Vagina (tissue), 2 donors: ENCODE measurements at places on chromosomes 4 and X.
A peak's percentile ranks its signal among the peaks of the same experiment; 100 is the strongest.

DNA sequence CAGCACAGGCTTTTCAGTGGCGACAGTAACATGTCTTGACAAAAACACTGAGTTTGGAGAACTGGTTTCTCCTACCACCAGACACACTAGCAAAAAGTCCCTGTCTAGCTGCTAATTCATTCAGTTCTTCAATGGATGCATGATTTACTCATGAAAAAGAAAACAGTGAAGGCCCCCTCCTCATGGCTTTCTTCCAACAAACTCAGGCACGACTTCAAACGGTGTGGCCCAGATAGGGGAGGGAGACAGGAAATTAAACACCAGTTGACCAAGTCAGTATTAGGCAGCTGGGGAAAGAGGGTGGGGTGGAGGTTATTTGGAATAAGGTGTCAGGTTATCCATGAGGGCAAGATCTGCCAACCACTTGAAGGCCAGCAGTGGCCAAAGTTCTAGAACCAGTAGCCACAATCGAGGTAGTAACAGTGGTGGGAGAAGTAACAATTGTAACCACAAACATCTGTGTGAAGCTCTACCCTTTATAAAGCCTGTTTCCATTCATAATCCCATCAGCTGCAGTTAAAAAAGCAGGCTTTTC lies 60.2 kb downstream of the SEPSECS start:
- peak; percentile 14 for DNase-seq

- DNase-seq: no peak
Observed at GRCh38 chr4:79201971-79202370, 123.9 kb downstream of the NAA11 start.

- no peak for DNase-seq
Observed at GRCh38 chr4:47071901-47072341, 40.6 kb downstream of the GABRB1 start.

- DNase-seq: no peak
Observed at GRCh38 chrX:136200466-136200865, 50.7 kb downstream of the MAP7D3 start.

DNA sequence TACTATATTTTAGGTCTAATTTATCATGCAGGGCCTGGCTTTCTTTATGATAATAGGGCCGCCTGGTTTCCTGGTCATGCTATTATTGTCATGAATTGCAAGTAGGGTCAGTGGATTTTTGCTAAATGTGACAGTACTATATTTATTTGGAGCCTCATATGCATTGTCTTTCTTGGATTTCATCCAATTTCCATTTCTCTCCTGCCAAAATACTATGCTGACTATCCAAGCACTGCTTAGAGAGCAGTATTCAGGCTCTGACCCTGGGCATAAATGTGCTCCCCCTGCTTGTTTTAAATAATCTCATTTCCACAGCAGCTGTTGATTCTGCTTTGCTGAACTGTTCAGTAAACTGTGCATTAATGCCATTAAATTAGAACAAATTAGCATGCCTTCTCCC lies 269.3 kb downstream of the GPM6A start:
- DNase-seq: no peak

GRCh38 chrX:18360867-18361266 lies 6.4 kb upstream of the SCML2 start:
- DNase-seq: no peak

DNA sequence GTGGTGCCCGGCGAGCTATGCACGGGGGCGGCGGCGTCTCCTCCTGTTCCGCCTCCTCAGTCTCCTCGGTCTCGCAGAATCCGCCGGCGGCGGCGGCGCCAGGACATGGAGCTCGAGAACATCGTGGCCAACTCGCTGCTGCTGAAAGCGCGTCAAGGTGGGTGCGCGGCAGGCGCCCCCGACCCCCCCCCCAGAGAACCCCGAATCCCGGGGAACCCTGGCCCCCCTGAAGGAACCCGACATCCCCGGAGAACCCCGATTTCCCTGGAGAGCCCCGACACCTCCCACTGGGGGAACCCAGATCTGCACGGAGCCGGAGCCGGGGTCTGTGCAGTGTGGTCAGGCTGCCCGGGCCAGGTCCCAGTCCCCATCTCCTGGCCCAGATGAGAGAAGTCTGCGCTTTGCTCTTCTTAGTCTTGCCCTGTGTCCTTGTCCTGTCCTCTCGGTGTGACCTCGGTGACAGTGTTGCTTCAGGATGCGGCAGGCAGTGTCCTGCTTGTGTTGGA lies 648 bp downstream of the GRK4 start:
- peak; percentile 87 for DNase-seq

- DNase-seq: no peak
Observed at GRCh38 chr4:26030260-26030667, 116.2 kb downstream of the SMIM20 start.

GRCh38 chr4:102477657-102478056 lies 23.5 kb upstream of the NFKB1 start:
- no peak for DNase-seq

GRCh38 chrX:111264385-111264784 lies 5.9 kb downstream of the CAPN6 start:
- DNase-seq: no peak

DNA sequence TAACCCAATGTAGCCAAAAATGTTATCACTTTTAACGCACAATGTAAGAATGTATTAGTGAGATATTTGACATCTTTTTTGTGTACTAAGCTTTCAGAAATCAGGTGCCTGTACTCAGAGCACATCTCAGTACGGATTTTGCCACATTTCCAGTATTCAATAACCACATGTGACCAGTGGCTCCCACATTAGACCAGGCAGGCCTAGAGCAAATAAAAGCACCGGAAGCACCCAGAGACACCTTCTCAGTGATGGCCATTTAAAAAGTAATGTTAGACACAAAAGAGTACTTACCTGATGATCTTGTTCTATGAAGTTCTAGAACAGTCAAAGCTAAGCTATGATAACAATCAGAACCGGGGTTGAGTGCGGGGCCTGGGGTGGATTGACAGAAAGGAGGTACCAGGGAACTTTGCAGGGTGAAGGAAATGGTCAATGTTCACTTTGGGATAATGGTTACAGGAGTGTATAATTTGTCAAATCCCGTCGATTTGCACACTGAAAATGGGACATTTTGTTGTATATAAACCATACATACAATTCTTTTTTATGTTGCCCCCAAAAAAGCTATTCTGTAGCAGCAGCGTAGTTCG lies 1.2 kb downstream of the CTPS2 start:
- no peak for DNase-seq

- DNase-seq: no peak
Observed at GRCh38 chr4:181582595-181582994, 660.6 kb upstream of the TENM3 start.

DNA sequence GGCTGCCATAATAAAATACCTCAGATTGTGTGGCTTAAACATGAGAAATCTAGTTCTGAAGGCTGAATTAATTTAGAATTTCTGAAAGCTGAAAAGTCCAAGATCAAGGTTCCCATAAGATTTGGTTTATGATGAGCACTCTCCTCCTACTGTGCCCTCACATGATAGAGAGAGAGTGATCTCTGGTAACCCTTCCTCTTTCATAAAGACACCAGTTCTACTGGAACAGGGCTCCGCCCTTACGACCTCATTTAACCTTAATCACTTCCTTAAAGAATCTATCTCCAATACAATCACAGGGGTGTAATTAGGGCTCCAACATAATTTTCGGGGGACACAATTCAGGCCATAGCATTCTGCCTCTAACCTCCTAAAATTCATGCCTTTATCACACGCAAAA lies 194.0 kb upstream of the MAB21L2 start:
- DNase-seq: no peak

- DNase-seq: no peak
Observed at GRCh38 chrX:54921427-54922021, 900 bp downstream of the TRO start.

DNA sequence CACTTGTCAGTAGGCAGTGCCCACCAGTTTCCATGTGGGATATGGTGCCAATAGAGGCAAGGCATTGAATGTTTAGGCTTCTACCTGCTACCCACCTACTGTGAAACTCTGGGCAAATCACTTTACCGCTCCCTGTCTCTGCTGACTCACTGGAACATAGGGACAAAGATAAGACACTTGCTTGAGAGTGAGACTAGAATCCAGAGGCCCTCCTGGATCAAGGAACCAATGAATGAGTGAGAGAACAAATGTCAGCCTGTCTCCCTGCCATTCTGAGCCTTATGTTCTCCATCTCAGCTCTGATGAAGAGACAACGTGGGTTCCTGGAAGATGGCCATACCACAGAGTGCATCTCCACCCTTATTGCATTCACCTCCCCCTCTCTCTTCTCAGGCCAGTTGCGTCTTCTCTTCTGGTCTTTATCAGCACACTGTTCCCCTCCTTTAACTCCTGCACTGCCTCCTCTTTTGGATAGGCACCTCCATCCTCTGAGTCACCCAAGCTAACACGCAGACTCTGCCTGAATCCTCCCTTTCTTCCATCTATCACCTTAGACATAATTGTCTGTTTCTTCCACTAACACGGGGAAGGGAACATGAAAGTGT lies 15.4 kb upstream of the PRRG3 start:
- peak; percentile 52 for DNase-seq

DNA sequence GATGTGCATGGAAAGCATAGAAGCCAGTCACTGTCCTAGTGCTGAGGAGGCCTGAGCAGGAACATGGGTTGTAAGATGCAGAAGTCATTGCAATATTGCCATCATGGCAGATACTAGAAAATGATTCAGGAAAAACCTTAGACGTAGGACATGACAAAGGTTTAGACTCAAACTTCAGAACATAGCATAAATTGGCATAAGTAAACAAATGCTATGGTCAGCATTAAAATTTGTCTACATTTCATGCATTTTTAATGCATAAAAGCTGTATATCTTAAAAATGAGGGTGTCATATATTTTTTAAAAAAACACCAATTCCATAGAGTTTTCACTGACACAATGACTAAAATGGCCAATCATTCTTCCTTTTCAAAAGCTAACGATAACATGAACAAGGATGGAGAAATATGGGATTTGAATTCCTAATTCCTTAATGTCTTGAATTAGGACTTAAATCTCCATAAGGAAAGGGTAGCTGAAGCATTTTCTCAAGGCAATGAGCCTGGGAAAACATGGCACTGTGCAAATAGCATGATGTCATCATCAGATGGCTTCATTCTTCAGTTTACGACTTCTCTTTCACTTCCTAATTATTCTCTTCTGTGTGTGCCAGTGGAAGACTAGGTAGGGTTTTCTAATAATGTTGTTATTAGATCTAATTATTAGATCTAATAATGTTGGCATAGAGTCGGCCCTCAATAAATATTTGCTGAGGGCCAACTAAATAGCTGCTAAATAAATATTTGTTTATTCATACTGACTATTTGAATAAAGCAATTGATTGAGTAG lies 125.1 kb upstream of the FRG1 start:
- DNase-seq: no peak

DNA sequence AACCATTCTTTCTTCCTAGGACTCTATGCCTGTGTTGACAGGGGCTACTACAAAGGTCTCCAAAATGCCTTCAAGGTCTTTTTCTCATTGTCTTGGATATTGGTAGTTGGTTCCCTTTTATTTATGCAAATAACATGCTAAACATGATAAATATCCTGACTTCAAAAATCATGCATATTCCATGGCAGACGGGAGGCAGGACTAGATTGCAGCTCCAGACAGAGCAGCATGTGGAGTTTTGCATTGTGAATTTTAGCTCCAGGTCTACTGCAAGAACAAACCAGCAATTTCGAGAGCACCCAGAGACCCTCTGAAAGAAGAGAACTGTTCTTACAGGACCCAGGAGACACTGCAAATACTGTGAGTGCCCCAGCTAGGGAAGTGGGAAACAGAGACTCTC lies 254.9 kb downstream of the RCHY1 start:
- no peak for DNase-seq

GRCh38 chr4:60884587-60884986 lies 315.5 kb upstream of the ADGRL3 start:
- DNase-seq: no peak

GRCh38 chr4:44342800-44343199 lies 105.8 kb downstream of the KCTD8 start:
- no peak for DNase-seq

- no peak for DNase-seq
Observed at GRCh38 chrX:79081895-79082512, 62.5 kb upstream of the GPR174 start.

GRCh38 chr4:186762361-186762760 lies 38.7 kb upstream of the FAT1 start:
- no peak for DNase-seq

- DNase-seq: no peak
Observed at GRCh38 chr4:43242606-43243005, 350.1 kb downstream of the GRXCR1 start.

DNA sequence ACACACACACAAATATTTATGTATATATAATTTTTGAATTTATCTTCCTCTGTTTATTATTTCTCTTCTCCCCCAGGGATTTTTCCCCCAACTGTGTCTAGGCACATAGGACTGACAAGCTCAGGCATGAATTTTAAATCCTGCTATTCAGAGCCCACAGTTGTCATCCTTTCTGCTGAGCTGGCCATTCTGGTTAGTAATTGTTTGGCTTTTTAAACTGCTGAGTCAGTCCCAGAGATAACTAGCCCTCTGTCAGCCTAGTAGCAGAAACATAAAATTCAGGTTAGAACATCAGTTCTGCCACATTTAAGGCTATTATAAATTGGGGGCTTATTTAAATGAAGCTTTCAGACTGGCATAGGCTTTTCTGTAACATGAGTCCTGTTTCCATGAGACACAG lies 151.7 kb upstream of the MAOA start:
- DNase-seq: no peak

DNA sequence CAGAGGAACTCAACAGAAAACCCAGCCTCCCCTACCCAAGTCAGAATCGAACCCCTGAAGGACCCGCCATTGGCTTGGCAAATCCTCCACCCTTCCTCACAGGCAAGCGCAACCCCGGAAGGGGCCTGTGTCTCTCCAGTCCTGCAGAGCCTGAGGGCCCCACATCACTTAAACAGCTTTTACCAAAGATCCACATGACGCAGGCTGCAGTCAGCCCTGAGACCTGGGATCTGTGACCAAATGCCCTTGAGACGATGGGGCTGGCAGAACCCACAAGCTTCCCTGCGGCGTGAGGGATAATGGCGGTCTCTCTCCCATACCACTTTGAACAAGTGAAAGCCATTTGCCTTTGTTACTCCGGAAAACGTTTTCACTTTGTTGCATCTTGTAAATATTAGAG lies 54.9 kb downstream of the ACOX3 start:
- no peak for DNase-seq

DNA sequence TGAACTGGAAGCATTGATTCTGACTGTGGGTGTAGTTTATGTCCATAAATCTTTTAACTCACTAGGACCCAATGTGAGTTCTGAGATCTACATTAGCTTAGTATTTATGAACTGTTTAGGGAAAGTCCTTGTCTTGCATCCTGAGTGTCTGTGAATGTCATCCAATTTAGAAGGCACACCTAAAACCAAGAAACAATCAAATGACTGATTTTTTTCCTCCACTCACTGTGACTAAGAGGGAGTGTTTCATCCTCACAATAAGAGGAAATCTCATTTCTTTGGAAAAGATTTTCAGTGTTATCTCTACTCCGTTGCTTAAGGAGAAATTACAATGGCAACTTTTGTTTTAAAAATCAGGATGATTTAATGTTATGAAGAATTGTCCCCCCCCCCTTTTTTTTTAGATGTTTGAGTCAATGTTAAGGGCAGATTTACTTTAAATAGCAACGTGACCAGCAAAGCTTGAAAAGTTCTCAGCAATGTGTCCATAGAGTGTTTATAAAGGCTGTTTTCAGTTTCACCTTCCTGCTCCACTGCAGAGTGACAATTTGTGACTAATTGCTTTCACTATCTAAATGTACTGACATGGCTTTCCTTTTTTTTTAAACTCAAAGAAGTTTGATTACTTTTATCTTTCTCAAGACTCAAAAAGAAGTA lies 173.0 kb downstream of the SPCS3 start:
- DNase-seq: no peak
